NCI-H446 (cell line): ENCODE measurements at places on chromosomes 1 and 21.

- no peak for DNase-seq
Measured at GRCh38 chr1:38203441-38203840, 156.8 kb upstream of the POU3F1 start.

- DNase-seq = peak; percentile 69
Measured at GRCh38 chr21:32336711-32337110, 38.1 kb downstream of the MRAP start.

DNA sequence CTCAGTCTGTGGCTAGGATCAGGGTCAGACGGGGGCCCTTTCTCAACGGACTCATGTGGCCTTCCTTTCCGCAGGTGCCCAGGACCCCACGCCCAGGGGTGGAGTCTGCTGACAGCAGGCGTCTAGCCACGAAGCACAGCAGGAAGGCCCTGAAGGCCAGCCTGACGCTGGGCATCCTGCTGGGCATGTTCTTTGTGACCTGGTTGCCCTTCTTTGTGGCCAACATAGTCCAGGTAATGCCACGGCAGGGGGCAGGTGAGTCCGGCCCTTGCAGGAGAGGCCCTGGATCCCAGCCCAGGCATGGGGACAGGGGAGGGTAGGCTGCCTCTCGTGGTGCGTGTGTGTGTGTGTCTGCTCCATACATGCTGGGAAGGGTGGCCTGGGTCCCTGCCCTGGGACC is 13.8 kb downstream of the HTR6 start:
- no peak for DNase-seq

- no peak for DNase-seq
Measured at GRCh38 chr1:32695098-32695904, 7.3 kb downstream of the SYNC start.
